ENCODE measurements at places on chromosomes 12 and 14.
A peak's percentile ranks its signal among the peaks of the same experiment; 100 is the strongest.

DNA sequence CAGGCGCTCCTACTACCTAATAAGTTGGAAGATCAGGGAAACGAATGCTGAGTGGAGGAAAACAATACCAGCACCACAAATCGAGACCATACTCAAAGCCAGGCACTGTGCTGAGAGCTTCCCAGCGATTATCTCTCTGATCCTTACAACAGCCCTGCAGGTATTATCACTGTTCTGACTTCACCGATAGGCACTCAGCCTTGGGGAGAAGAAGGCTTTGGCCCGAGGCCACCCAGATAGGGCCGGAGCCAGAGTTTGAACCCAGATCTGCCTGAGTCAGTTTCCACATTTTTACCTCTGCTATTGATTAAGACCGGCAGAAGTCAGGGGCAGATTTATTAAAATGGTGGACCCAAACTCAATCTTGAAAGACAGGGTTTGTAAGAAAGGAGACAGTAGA is 4.9 kb downstream of the SVOP start:
- no peak for DNase-seq

DNA sequence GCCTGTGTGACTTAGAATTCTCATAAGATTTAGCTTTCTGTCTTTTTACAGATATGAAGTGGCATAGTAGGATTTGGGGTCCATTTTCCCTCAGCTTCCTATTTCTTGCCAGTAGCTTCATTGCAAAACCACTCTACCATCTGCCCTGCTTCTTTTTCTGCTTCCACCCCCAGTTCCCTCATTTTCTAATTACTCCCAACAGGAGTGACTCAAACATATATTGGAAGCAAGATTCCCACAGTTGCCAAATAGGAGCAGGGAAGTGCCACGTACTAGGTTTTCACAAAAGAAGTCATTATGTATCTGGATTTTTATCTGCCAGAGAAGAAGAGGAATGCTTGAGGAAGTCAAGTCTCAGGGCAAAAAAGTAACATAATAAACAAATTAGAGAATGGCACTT is 64.1 kb downstream of the ANO4 start:
- no peak for DNase-seq

DNA sequence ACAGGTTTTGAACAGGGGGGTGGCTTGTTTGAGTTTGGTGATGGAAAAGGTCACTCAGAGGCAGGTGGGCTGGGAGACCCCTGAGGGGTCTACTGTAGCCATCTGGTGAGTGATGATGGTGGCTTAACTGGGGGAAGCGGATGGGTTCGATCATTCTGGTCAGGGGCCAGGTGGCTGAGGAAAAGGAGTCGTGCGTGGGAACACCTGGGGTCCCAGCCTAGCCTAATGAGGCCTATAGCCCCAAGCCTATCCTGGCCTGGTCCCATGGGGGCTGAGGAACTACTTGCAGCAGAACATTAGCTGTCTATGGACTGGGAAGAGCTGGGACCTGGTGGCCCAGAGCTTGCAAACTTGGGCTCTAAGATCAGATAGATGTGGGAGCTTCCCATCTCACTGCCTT is 158.4 kb upstream of the MYL2 start:
- no peak for DNase-seq

GRCh38 chr12:94167071-94167755 is 18.8 kb downstream of the PLXNC1 start:
- DNase-seq = no peak

DNA sequence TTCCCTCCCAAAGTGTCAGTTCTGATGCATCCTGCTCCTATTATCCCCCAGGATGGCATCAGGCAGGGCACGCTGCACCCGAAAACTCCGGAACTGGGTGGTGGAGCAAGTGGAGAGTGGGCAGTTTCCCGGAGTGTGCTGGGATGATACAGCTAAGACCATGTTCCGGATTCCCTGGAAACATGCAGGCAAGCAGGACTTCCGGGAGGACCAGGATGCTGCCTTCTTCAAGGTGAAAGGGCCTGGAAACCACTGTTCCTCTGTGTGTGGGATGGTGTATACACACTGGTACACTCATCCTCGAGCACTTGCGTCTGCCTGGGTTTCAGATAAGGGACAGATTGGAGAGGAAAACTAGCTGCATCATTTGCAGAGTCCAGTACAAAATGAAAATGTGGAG is 1.0 kb downstream of the IRF9 start:
- DNase-seq = peak; percentile 37

DNA sequence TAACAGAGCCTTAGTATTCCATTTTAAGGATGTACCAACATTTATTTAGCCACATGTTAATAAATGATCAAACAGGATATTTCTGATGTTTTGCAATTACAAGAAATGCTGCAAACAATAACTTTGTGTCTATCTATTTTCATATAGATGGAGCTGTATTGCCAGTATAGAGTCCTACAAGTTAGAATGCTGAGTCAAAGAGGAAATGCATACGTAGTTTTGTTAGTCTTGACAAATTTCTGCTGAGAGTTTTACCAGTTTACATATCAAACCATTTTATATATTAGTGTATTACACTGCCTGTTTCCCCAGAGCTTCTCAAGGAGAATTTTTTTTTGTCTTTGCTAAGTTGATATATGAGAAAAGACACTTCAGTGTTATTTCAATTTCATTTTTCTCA is 541.7 kb downstream of the SLC16A7 start:
- DNase-seq = no peak

GRCh38 chr12:68080577-68080976 is 79.0 kb downstream of the IFNG start:
- DNase-seq = no peak

DNA sequence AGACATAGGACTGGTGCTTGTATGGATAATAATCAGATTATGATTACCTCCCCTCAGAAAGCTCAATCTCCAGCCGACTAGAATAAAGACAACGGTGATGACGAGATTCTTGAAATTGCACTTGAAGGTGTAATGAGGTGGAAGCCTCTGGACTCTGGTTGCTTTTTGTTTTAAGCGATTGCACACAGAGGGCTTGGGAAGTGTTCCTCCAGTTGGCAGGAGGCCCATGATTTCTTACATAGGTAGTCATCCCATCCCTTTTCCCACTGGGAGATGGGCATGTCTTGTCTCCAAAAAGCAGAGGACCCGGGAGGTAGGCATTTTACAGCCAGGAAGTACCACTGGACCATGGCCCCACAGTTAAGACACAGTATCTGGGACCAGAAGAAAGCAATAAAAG is 165.7 kb upstream of the FKBP4 start:
- DNase-seq = no peak

DNA sequence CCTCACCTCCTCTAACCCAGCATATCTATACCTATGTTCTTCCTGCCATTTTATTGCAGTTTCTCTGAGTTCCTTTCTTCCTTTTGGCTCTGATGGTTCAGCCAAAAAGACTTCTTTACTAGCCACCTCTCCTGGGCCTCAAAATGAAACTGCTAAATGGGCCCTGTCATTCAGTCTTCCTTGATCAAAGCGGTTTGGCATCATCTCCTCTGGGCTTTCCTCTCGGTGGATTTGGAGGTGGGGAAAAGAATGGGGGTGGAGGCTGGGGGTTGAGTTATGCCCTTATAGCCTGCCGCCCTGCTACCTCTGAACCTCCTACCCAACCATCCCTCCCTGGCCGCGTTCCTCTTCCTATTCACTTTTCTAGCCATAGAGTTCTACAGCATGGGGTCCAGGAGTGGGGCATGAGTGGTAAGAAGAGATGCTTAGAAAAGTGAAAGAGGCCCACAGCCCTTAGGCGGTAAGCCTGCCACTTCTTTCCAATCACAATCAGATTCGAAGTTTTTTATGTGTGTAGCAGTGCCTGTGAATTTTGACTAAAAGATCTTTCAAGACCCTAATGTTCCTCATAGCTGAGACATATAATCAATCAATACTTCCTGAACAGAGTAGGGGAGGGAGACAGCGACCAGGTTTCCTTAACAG is 2.5 kb downstream of the AJUBA start:
- peak; percentile 28 for DNase-seq

DNA sequence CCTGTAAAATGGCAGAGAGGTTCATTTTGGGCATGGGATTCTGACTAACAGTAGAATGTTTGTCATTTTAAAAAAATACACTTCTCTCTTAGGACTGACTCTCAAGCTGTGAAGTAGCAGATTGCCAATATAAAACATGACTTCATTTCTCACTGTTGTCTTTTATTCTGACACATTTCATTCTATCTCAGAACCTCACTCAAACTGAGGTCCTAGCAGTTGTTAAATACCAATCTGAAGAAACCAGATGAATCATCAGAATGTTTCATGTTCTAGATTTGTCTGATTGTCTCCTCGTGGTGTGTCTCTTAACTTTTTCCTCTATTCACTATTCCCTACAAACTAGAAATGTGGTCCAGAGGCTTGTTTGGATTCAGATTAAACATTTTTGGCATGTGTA is 276.5 kb upstream of the NPAS3 start:
- DNase-seq = no peak

DNA sequence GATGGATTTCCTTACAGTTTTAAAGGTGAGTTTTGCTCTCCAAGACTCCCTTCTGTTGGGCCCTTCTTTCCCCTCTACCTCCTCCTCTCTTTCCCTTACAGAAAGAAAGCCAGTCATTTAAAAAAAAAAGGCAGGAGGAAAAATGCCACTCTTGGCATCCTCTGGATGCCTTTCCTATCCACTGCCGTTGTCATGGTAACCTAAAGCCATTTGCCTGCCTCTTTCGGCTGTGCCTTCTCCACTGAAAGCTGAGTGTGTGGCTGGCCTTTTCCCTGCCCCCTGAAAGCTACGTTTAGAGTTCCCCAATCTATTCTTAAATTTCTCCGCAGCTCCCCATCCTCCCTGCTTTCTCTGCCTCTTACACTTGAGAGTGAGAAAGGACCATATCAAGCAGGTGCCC is 67.1 kb downstream of the TUNAR start:
- no peak for DNase-seq

DNA sequence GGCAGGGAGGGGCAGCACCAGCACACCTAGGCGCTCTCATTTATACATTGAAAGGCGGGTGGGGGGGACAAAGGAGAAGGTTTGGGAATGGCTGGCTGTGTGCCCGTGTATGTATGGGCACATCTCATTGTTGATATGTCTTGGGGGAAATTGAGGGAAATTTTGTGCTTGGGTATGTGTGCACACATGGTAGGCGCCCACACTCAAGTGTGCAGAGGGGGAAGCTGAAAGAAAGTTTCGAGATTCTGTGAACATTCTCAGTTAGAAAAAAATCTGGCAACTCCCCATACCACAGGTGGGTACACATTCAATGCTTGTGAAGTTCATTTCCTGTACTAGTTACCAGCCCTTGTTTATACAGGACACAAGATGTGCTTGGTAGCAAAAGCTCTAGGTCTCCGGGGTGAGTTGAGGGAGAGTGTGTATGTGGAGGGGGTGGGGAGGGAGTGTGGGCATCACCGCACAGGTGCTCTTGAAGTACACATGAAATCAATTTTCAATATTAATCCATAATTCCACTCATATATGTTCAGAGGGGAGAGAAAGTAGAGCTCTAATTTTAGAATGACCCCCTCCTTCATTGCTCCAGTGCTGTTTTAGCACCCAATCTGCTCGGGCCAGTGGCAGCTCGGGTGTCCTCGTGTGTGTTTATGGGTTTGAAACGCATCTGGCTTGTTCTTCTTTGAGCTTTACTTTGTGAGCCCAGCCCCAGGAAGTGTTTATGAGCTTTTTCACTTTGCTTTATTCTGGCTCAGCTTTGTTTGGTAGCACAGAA is 286.0 kb downstream of the ZFP36L1 start:
- no peak for DNase-seq

GRCh38 chr12:94595152-94595551 is 55.2 kb downstream of the TMCC3 start:
- peak; percentile 7 for DNase-seq

DNA sequence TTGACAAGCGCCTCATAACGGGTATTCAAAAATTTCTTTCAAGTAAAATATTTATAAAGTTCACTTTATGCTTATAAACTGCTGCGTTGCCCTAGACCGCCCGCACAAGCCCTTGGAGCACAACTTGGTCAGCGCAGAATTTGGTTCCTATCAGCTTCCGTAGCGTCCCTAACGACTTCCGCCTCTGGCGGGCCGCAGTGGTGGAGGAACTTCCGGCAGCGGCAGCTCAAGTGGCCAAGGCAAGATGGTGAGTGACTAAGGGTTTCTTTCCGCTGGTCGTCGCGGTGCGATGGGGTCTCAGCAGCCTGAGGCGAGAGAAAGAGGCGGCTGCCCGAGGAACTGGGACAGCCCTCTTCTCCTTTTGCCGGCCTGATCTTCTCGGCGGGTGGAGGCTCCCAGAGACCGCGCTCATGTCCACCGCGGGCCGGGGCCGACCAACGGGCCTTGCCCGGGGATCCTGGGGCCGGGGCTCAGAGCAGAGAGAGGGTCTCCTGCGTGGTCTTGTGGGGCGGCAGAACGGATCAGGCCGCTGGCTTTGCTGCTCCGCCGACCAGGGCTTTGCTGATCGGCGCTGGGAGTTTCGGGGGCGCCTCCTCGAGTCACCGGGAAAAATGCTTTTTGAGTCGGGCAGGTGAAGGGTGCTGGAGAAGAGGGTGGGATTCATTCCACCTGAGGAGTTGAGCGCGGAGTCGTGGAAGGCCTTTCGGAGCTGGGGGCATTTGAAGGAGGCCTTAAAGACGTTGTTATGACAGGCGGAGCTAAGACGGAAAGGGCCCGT is at the start of gene PSMC1:
Gene PSMC1 (plus strand): TSS at position 200 of the 778 bp plus-strand sequence. CDS start 45 bp downstream, at position 245.
- peak; percentile 97 for DNase-seq

DNA sequence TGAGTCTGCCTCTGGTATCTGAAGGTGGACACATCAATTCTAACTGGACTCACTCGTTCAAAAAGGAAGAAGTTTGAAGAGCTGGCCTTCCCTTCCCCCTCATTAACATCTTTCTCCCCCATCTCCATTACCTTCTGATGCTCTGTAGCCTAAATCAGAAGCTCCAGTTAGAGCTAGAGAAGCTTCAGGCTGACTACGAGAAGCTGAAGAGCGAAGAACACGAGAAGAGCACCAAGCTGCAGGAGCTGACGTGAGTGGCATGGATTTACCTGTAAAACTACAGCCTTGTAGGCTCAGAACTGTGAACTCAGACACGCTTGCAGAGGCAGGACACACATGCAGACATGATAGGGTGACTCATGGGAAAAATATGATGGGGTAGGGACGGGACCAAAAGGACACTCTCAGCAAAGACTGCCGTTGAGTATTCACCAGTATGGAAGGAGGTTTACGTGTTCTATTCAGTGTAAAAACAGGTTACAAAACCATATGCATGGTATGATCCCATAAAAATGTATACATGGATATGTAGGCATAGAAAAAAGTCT is 14.3 kb upstream of the PIP4K2C start:
- DNase-seq = no peak

DNA sequence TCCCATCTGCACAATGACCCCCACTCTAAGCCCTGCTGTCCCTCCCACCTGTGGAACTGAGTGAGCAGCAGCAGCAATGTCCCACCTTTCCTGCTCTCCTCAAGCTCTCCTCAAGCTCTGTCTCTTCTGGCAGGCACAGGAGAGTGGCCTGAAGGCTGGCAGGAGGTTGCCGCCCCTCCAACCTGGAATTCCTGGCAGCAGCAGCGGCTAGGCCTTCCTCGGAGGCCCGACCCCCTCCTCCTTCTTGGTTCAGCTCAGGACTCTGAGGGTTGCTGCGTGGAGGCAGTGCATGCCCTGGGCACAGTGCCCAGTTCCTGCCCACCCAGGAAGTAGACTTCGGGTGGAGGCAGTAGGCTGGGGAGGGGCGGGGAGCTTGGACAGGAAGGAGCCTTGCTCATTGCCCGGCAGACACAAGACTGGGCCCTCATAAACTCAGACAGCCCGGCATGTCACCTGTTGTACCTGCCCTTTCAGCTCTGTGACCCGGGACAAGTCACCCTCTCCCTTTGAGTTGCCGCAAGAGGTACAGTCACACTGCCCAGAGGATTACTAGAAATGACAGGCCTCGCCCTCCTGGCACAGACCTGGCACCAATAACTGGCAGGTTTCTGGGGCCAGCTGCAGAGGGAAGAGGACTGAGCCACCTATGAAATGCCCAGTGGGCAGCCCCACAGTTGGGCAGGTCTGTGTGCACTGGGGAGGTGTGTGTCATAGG is 2.1 kb upstream of the SERPINA1 start:
- no peak for DNase-seq

Measured in dermis blood vessel endothelial cell (primary cell).